ENCODE measurements at places on chromosomes 6 and 20.

GRCh38 chr20:43576108-43576507 lies 14.6 kb upstream of the IFT52 start:
- DNase-seq: no peak

DNA sequence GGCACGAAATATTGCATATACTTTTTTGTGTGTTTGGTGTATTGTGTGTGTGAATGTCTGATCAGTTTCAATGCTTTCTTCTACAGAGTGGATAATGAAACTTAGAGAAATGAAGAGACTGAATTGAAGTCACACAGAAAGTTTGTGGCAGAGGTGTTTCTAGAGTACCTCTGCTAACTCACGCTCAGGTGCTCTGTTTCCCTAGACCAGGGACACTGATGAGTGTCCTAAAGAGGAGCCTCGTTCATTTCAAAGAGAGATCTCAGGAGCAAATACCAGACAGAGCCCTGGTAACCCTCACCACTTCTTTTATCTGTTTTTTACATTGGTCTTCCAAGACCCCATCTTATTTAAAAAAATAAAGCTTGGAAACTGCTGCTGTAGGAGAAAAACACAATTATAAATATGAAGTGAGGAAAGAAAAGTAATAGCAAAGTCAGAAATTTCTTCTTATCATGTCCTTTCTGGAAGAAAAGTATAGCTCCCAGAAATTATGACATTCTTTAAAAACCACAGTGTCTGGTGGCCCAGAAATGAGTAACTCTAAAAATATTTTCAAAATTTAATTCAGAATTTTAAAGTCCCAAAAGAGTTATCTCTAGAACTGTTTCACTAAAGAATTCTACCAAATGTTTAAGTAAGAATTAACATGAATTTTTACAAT lies 720.6 kb downstream of the RFPL4B start:
- no peak for DNase-seq

DNA sequence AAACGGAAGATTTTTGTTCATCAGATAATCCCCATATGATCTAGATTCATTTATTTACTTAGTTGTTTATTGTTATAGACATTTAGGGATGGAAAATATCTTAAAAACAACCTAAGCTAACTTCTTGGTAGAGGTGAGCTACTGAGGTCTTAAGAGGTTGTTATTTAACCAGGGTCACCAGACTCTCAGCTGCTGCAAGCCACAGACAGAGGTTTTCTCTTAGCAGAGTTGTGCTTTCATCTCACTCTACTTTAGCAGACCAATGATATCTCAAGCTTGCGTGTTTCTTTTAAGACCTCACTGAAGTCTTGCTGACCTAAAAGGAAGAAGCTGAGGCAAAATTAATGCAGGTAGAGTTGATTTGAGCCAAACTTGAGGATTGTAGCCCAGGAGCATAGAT lies 43.6 kb downstream of the NCOA7 start:
- DNase-seq: no peak

GRCh38 chr6:30981942-30982772 lies 1.4 kb upstream of the MUC21 start:
- DNase-seq: no peak

GRCh38 chr6:103367212-103367611 lies 1492.5 kb downstream of the HACE1 start:
- no peak for DNase-seq

DNA sequence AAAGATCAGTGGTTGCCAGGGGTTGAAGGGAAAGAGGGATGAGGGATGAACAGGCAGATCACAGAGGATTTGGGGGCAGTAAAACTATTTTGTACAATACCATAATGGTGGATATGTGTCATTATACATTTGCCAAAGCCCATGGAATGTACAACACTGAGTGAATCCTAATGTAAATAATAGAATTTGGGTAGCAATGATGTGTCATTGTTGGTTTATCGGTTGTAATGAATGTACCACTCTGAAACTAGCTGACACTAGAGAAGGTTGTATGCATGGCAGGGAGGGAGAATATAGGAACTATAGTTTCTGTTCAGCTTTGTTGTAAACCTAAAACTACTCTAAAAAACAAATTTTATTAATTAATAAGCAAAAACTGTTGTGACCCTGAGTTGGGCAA lies 17.8 kb upstream of the ASF1A start:
- DNase-seq: no peak

- no peak for DNase-seq
Observed at GRCh38 chr6:37056112-37056403, 50.6 kb downstream of the FGD2 start.

GRCh38 chr6:104537180-104537579 lies 322.5 kb downstream of the HACE1 start:
- DNase-seq: no peak
